ENCODE measurements at places on chromosomes 16 and 17.

GRCh38 chr16:88655053-88655732, 4.3 kb upstream of the CYBA start:
- DNase-seq: no peak

GRCh38 chr16:10067406-10067805, 114.8 kb downstream of the GRIN2A start:
- no peak for DNase-seq

GRCh38 chr17:79809530-79810129, 12.8 kb upstream of the CBX8 start:
- no peak for DNase-seq

DNA sequence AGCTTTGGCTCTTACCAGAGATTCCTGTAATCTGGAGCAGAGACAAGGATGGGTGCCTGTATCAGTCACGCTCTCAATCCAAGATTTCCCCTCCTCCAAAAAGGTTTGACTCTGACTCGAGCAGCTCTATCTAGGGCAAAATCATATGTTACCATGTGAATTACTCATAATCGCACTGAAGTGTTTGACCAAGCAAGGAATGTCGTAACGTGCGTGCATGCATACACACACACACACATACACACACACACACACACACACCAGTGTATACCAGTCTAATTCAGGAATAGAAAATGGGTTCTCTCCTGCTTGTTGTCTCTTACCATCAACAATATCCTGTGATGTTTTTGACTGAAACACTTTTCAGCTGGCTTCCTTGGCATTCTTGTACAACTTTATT, 835.1 kb downstream of the KCNJ2 start:
- no peak for DNase-seq

GRCh38 chr16:69859105-69859989, 91.8 kb upstream of the CLEC18A start:
- peak; percentile 54 for DNase-seq

- no peak for DNase-seq
These were observed 74.4 kb upstream of the ARL4D start for GRCh38 chr17:43324205-43324893.

GRCh38 chr16:49346459-49346858, 27.1 kb upstream of the C16orf78 start:
- no peak for DNase-seq

GRCh38 chr17:20852239-20852989, 190.4 kb downstream of the USP22 start:
- DNase-seq: no peak

DNA sequence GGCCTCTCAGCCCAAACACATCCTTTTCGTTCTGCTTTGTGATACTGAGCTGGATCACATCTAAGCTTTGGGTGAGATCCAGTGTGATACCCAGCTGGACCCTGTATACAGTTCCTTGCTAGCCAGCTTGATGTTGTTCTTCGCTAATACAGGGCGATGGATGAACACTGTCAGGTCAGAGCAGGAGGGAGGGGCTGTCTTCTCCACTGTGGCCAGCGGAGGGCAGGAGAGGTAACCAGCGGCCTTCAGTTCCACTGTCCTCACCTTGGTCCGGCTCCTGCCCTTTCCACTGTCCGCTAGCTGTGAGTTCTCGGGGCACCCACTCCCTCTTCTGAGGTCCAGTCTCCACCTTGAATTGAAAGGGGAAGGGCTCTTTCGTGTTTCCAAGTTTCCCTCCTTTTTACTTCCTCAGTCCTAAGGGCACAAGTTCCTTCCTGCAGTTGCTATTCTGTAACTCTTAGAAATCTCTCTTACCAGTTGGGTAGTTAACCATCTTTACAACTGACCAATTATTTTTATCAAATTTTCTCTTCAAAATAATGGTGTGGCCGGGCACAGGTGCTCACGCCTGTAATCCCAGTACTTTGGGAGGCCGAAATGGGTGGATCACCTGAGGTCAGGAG, 3.0 kb upstream of the ZNF213 start:
- no peak for DNase-seq

- no peak for DNase-seq
These were observed 51.2 kb upstream of the NKD1 start for GRCh38 chr16:50496990-50497389.

DNA sequence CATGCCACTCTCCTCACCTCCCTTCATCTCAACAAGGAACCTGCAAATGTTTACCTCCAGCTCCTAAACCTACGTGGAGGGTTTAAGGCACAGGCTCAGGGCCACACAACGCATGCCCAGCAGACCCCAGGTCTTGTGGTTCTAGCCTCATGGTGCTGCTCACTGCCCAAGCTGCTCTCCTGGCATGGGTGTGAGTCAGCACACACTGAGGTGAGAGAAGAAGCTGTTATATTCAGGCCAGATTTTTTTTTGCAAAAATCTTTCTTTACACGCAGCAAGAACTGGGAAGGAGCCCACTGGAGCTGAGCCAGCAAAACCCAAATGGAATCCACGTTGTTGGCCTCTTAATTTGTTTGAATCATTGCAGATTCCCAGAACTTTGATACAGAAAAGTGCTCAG, 5.5 kb upstream of the C16orf96 start:
- DNase-seq: no peak

DNA sequence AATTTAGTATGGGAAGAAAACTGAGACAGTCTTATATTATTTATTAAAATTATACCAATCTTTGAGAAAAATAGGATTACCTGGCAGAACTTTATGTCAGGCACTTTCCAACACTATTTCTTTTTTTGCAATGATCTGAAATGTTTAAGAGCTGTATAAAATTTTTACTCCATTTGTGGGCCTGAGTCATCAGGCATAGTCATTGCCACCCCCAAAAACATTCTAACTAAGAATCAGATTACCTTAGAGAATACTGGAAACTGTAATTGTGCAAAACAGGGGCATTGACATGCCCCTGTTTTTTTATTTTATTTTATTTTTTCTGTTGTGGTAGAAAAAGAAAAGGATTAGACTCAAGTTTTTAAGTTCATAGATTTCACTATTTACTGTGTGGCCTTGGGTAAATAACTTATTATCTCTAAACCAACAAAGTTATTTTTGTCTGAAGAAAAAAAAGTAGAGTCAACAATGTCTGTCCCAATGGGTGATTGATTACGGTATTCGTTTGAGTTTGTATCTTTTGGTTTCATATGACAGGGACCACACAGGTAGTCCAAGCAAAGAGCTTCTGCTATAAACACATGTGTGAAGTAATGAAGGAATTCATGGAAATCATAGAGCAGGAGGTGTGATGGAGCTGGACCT, 24.6 kb downstream of the VAT1L start:
- no peak for DNase-seq

- DNase-seq: no peak
These were observed 57.5 kb upstream of the DOC2B start for GRCh38 chr17:238964-239259.

DNA sequence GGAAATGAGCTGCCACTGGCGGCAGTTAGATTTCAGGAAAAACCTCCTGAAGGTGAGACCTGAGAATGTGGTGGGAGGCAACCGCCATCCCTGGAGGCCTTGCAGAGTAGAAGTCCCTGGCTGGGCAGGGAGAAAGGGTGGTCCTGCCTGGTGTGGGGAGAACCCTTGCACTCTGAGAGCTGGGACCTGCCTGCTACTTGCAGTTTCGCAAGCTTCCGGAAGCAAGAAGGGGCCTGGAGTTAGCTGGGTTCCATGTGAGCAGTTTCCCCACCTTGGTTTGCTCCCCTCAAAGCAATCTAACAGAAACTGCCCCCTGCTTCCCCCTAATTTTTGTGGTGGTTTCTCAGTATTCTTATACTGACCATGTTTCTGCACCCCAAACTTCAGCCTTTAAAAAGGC, 6.5 kb downstream of the ZNF629 start:
- no peak for DNase-seq

DNA sequence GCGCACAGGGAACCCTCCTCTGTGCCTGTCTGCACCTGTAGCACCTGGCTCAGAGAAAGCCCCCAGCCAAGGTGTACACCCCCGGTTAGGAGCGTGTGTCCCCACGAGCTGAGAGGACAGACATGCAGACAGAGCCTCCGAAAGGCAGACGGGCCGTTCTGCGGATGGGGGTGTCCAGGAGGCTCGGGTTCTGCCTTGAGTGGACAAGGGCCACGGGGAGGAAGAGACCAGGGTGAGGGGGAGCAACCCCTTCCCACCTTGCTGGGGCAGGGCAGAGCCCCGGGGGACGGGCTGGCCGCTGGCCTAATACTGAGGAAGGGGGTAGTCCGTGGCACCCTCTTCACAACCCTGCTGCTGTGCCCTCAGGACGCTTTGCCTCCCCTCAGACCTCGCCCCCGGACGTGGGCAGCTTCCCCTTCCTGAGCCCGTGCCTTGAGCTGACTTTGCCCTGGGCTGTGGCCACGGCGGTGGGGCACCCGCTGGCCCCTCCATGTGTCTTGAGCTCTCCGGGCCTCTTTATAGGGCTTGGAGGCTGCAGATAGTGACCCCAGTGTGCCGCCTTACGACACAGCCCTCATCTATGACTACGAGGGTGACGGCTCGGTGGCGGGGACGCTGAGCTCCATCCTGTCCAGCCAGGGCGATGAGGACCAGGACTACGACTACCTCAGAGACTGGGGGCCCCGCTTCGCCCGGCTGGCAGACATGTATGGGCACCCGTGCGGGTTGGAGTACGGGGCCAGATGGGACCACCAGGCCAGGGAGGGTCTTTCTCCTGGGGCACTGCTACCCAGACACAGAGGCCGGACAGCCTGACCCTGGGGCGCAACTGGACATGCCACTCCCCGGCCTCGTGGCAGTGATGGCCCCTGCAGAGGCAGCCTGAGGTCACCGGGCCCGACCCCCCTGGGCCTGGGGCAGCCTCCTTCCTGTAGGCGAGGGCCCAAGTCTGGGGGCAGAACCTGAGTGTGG, 5.7 kb downstream of the SLC22A31 start:
- no peak for DNase-seq

- no peak for DNase-seq
These were observed 16.3 kb downstream of the MAPT start for GRCh38 chr17:45910667-45911066.

GRCh38 chr16:69408475-69408874, 15.9 kb upstream of the CYB5B start:
- DNase-seq: no peak

GRCh38 chr17:78341559-78342448, 18.1 kb downstream of the SOCS3 start:
- DNase-seq: peak; percentile 60

- no peak for DNase-seq
These were observed 33.3 kb downstream of the TNFRSF13B start for GRCh38 chr17:16938496-16939207.

DNA sequence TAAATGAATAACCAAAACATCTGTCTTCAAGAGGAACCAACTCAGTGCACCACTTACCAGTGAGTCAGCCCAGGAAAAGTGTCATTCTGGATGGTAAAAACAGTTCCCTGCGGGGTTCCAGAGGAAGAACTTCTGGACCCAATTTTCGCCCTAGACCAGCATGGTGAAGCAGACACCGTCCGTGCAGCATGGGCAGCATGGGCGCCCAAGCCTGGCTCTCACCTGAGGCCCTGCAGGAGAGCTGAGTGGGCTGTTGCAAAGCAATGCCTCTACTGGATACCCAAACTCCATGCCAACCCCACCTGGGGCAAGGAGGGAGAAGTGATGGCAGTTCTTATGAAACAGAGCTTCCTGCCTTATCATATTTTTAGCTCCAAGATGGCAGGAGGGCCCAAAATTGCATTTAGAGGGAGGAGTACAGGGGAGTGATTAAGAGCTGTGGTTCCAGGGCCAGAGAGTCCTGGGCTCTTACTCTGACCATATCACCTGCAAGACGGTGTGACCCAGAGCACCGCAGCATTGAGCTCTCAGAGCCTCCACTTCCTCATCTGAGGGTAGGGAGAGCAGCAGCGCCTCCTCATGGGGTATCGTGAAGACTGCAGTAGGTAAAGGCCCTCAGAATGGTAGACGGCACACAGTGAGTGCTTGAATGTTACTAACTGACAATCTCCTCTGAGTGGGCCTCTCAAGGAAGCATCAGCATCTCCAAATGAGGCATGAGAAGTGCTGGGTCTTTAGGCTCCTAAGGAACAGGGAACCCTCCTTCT, 16.6 kb upstream of the INPP5K start:
- DNase-seq: peak; percentile 55

DNA sequence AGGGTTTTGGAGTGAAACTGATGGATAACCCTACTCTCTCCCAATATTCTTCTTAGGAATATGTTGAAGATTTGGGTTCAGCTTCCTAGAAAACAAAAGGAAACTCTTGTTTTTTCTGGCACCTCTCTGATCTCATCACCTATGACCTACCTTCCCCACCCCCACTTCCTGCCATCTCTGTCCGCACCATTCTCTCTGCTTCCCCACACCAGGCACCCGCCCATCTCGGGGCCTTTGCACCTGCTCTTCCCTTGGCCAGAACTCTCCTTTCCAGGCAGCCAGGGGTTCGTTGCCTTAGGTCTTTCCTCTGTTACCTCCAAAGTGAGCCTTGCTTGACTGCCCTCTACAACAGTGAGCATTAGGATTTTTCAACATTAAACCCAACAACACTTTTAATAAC, 159.7 kb downstream of the IRX3 start:
- DNase-seq: no peak

GRCh38 chr17:27109346-27109745, 184.6 kb upstream of the WSB1 start:
- DNase-seq: no peak

DNA sequence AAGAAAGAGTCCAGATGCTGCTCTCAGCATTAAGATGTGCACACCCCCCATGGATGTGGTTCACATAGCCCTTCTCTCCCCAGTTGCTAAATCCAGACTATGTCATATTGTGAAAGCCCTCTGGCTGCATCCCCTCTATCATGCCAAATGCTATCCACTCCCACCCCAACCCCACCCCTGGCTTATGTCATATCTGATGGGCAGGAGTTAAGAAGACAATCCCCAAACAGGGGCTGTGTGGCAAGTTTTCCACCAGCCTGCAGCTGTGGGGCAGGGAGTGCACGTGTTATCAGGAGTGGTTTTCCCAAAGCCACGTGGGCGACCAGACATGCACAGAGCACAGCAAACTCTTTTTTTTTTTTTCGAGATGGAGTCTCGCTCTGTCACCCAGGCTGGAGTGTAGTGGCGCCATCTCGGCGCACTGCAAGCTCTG, 10.0 kb downstream of the FAM117A start:
- DNase-seq: no peak

DNA sequence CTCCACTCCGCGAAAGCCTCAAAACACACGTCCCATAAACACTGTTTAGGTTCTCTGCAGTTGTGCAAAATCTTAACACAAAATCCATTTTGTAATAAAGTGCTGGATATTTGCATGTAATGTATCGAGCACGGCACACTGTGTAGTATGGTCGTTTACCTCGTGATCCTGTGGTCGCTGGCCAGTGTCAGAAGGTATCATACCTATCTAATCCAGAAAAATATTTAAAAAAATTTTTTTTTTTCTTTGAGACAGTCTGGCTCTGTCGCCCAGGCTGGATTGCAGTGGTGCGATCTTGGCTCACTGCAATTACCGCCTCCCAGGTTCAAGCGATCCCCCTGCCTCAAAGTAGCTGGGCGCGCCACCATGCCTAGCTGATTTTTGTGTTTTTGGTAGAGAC, 996 bp downstream of the RPL38 start:
- no peak for DNase-seq

- no peak for DNase-seq
These were observed 2051.3 kb downstream of the TP53TG3F start for GRCh38 chr16:35510701-35511100.

Measured in GM13976 (cell line).